Aorta (tissue), 5 donors: ENCODE measurements at places on chromosomes 7 and 10.

GRCh38 chr7:1343551-1343950, 110.9 kb downstream of the UNCX start:
- peak; percentile 21 for DNase-seq

- DNase-seq: no peak
Observed at GRCh38 chr10:63633677-63634487, 112.7 kb downstream of the REEP3 start.

GRCh38 chr10:31123946-31124345, 92.3 kb upstream of the ZNF438 start:
- DNase-seq: no peak

GRCh38 chr10:90930971-90931871, 10.3 kb upstream of the ANKRD1 start:
- peak; percentile 82 for DNase-seq

- DNase-seq: no peak
Observed at GRCh38 chr7:144063710-144064109, 5.9 kb upstream of the OR2A25 start.

GRCh38 chr10:109374215-109374614, 549.1 kb downstream of the XPNPEP1 start:
- no peak for DNase-seq

- DNase-seq: no peak
Observed at GRCh38 chr10:51707392-51707791, 8.0 kb upstream of the CSTF2T start.

GRCh38 chr7:148709014-148709413, 10.3 kb downstream of the CUL1 start:
- no peak for DNase-seq

GRCh38 chr7:42768045-42768444, 143.8 kb downstream of the C7orf25 start:
- no peak for DNase-seq

DNA sequence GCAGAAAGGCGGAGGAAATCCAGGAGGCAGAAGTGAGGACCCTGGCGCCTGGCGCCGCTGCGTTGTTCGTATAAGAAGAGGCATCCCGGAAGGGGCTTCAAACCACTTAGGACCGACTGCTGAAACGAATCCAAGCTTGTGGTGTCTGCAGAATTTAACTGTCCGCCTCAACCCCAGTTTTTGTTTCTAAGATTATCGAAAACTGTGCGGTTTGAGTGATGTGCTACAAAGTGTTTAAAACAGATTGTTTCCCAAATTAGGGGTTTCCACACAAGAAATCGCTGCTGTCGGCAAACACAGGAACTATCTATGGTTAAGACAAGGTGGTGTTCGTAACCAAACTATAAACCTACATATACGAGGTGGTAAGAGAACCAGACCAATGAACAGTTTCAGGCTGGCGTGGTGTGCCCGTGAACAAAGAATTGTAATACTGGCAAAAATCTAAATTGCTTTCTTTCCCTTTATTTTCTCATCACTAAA, 835 bp upstream of the DGKI start:
- DNase-seq: no peak

- DNase-seq: no peak
Observed at GRCh38 chr7:99631295-99632109, 14.8 kb downstream of the ZSCAN25 start.

GRCh38 chr7:39088730-39089593, 111.3 kb downstream of the POU6F2 start:
- no peak for DNase-seq

DNA sequence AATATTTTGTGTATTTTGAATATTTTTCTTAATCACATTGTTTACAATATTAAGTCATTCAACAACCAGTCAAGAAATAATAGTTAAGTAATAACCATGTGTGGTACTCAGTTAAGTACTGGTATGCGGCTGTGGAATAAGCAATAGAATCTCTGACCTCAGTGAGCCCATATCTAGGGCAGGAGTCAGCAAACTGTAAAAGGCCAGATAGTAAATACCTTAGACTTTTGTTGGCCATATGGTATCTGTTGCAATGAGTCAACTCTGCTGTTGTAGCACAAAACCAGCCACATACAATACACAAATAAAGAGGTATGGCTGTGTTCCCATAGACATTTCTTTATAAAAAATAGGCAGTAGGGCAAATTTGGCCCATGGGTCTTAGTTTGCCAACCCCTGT, 311.6 kb upstream of the SEMA3A start:
- no peak for DNase-seq

GRCh38 chr10:52615756-52616394, 156.7 kb downstream of the MBL2 start:
- no peak for DNase-seq
